ENCODE measurements at places on chromosomes 7 and 10.

DNA sequence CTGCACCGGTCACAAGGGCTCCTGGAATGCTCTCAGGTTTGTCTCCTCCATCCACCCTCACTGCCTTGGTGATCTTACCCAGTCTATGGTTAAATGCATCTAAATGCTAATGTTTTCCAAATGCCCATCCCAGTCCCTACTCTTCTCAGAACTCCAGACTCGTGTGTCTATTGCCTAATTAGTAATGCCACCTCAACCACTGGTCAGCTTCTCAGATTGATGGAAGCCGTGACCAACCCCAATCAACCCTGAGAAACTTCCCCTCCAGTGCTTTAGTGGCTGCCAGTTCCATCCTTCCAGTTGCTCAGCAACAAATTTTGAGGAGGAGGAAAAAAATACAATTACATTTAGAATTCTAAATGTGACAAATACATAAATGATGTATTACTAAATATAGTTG lies 18.6 kb downstream of the NUDCD3 start:
- no peak for DNase-seq

DNA sequence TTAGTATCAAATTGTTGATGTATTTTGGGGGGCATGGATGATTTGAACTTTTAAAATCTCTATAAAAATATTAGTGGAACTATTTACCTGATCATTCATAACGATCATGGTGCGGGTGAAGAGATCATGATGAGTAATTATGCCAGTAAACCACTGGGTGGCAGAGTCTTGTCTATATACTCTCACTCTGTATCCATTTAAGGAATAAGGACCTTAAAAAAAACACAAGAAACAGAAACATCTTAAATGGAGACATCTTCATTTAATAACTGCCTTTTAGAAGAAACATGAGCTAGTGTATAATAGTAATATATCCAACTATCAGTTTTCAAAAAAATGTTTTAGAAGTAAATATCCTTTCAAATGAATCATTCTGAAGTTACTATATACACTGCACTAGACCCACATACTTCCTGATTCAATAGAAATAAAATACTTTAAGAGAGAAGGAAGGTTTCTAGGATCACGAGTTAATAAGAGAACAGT lies 84.0 kb downstream of the NRBF2 start:
- no peak for DNase-seq

DNA sequence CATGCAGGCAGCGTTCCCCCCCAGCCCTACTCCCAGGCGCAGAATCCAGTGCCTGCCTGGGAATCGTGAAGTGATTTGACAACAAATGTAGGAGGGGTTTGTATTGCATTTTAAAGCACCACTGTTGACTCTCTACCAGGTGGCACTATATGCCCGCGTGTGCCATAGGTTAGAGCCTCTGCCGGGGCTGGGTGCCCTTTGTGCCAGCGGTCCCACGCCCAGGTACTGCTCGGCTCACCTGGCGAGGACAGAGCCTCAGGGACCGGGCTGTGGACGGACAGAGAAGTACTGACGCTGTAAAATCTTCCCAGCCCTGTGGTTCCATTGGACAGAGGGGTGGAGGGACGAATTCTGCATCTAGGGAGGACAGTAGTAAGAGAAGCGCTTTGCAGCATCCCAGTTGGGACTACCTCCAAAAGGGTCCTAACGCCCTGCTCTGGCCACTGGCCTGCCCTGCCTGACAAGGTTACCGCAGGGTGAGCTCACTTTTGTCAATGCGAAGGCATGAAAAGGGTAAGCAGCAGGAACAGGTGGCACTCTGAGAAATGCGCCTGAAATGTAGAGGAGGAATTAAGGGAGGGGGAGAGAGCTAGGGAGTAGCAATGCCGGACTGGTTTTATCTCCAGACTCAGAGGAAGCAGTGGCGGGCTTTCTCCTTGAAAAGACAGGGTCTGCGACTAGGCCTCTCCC lies 788 bp upstream of the CACNA2D1 start:
- DNase-seq: no peak

DNA sequence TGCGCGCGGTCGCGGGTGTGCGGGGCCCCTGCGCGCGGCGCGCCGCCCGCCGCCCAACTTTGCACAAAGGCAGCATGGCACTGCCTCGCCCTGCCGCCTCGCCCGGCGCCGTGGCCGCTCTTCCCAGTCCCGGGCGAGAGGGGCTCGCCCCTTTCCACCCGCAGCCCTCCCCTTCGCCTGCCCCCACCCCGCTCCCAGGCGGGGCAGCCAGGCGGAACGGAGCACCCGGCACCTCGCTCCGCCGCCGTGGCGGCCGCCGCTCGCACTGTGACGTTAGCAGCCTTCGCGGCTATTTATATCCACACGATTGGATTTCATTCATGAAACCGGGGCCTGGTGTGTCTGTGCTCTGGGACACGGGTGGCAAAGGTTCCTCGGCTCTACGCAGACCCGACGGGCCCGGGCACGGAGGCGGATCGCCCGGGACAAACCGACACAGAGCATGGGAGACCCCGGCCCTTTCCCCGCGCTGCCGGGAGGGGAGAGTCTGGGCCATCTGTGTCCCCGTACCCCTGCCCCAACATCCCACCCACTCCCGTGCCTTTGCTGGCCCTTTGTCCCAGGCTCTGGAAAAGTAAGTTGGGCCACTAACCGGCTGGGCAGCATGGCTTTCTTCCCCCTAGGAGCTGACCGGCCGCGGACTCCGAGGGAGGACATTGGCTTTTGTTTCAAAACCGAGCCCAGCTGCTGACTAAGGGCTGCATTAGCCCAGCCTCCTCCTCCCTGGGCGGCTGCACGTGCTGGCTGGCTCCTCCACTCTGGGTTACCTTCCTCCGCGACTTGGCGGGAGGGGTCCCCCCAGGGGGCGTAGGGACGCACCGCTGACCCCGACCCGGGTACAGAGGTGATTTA lies at the start of gene RHOBTB1:
Gene RHOBTB1, minus strand, starts transcription at position 128 of the 852 bp plus-strand sequence. CDS start 32,643 bp downstream, outside the sequence.
- DNase-seq: no peak

- no peak for DNase-seq
Measured at GRCh38 chr7:152868122-152869040, 108.8 kb downstream of the ACTR3B start.

DNA sequence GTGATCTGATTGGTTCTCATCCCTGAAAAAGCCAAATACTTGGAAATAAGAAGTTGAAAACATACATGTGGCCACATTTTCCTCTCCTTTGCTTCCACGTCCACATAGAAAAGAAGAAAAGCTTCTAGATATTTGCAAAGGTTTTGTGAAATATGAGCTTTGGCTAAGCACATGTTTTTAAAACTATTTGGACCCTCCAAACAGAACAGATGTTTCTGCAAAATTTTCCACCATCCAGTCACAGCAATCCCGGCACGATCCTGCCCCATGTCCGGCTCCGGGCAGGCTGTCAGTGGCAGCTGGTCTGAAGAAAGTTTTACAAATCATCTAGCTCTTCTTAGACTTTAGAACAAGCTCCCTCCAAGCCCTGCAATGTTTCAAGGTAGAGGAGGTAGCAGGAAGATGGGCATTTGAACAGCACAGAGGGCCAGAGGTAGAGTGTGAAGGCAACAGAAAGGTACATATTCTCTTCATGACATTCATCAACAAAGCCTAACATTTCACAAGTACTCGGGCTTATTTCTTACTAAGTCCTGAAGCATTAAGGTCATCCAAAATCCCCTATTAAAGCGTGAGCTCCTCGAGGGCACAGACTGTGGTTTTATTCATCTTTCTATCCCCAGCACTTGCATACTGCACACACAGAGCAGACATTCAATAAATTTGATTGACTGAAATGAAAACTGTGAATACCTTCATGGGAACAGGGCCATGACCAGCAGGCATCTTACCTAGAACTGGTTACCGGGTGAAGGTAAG lies 110.1 kb downstream of the JAZF1 start:
- DNase-seq: no peak

DNA sequence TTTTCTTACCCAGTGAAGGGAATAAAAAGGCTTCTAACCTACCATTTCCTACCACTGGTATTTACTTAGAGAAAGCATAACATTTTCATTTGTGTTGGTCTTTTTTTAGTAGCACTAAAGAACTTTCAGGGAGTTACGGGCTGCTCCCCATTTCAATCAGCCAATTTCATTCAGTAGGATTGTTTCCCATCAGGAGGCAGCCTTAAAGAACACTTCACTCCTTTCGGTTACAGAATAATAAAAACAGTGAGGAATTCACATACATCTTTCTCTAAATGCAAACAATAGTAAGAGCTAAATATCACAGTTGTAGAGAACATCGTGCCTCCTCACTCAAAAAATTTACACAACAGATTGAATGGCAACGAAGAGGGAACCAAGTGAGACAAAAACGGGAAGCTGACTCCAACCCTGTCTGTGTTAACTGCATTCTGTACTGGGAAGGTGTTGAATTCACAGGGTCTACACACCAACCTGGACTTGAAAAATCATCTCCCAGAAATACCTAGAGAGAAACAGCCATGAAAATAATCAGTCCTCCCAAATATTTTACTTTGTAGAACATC lies 55.5 kb upstream of the ABLIM1 start:
- no peak for DNase-seq

GRCh38 chr7:155860840-155861479 lies 48.7 kb upstream of the SHH start:
- no peak for DNase-seq

DNA sequence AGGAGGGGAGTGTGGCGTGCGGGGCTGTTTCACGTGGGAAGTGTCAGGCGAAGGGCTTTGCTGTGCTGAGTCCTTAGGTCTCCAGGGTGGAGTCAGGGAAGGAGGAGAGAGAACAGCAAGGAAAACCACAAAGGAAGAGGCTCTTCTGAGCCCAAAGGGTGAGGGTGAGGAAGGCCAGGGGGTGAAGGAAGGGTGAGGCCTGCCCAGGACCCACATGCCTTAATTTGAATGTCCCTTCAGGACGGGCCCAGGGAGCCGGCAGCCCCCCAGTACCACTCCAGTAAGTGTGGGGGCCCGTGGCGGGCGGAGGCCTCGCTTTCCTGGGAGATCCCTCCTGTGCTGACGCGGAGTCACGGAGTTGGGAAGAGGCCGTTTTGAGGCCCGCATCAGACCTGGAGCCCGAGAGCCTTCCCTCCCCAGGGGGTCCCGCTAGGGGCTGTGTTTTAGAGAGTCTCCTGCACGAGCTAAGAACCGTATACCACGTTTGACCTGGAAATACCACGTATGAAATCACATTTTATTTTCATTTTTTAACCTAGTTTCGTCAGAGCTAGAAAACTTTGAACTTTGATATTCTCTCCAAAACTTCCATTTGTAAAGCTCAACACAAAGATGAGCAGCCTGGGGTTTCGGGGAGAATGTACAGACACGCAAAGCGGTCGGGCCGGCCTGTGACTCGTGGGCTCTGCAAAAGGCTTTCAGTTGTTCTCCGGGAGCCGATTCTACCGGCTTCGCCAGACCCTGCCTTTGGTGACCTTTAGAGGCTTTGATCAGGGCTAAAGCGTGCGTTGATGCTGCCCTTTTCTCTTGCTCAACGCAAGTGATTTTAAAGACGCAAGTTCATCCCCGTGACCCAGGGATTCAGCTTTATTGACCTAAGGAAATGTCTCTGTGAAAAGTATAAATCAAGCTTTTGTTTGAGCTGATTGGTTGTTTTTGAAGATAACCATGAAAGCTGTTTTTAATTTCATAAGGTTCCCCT lies 23.6 kb upstream of the TTYH3 start:
- DNase-seq: no peak

GRCh38 chr10:87636313-87636915 lies 23.3 kb upstream of the PAPSS2 start:
- DNase-seq: no peak

GRCh38 chr7:11341285-11341944 lies 367.7 kb downstream of the PHF14 start:
- no peak for DNase-seq

GRCh38 chr10:93992400-93993030 lies 1.2 kb upstream of the PLCE1 start:
- no peak for DNase-seq
